ENCODE measurements at places on chromosomes 16 and 17.

DNA sequence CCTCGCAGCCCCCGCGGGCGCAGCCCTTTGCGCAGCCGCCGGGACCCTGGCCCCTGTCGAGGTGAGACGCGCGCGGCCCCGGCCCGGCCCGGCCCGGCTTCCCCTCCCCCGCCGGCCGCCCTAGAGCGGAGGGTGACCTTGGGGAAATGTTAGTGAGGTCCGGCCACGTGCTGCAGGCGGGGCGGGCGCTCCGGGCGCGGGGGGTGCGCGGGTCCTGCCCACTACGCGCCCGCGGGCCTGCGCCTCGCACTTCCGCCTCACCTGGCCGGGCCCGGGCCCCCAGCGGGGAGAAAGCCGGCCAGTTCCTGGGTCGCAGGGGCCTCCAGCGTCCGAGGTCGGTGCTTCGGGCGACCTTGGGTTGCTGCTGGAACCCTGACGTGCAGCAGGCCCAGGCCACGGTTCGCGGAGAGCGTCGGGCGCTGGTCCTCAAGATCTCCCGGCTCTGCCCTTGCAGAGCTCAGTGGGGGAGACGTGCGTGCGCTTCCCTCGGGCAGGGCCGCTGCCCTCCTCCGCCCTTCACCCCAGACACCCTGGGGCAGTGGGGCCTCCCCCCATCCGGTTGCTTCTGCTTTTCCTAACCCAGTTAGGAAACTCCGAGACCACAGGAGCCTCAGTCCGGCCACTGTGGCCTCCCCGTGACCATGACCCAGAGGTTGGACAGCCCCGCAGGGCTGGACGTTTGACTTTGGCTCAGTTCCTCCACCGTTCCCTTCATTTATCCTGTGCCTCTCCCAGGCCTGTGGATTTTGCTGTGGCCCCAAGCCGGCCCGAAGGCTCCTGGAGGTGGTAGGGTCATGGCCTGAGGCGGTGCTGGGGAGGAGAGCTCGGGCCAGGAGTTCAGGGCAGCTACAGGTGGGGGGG is 791 bp downstream of the MCRIP2 start:
- no peak for DNase-seq

DNA sequence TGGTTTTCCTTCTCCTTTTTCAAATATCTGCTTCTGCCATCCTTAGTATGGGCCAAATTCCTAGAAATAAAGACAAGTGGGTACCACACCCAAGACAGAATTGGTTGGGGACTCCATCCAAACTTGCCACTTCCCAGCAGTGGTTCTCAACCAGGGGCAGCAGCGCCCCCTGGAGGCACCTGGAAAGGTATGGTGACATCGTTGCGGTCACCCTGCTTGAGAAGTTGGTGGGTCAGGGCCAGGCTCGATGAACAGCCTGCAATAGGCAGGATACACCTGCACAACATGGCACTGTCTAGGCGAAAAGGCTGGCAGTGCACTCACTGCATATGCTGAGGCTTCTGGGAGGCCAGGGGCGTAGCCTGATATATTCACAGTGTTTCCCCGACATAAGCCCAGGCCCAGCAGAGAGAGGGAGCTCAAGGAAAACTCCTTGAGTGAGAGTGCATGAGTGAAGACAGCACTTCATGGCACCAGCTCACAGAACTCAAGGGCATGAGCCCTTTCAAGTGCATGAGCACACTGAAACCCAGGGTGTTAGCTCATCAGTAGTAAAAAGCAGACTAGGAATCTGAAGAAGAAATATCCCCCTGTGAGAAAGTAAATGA is 57.7 kb downstream of the CMC2 start:
- no peak for DNase-seq

DNA sequence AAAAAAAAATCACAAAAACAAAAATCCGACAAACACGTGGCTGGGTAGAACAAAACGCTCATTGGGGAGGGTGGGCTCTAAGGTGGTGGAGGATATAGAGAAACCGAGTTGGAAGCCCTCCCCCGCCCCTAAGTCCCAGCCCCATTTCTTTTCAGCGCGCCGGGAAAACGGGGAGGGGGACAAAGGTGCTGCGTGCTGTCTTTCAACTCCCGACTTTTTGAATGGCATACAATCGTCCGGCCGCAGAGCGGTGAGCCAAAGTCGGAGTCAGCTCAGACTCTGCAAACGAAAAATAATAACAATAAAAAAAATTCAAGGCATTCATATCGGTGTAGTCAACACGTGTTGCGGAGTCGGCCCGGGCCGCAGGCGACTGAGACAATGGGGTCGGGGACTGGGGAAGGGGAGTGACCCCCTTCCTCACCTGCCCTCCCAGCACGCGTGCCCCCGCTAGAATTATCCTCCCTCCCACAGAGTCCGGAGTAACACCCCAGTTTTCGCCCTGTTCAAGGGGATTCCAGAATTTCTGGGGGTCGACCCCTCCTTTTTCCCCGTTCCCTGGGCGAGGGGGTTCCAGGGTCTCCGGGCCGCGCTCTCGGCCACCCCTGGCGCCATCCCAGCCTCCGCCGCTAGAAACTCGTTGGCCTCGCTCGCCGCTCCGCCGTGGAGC is 1.7 kb upstream of the IGF2BP1 start:
- no peak for DNase-seq

- DNase-seq = peak; percentile 22
These were observed 534.1 kb downstream of the GRIN2A start for GRCh38 chr16:9647981-9648701.

- DNase-seq = no peak
These were observed 79.3 kb upstream of the HSBP1 start for GRCh38 chr16:83728492-83728891.

DNA sequence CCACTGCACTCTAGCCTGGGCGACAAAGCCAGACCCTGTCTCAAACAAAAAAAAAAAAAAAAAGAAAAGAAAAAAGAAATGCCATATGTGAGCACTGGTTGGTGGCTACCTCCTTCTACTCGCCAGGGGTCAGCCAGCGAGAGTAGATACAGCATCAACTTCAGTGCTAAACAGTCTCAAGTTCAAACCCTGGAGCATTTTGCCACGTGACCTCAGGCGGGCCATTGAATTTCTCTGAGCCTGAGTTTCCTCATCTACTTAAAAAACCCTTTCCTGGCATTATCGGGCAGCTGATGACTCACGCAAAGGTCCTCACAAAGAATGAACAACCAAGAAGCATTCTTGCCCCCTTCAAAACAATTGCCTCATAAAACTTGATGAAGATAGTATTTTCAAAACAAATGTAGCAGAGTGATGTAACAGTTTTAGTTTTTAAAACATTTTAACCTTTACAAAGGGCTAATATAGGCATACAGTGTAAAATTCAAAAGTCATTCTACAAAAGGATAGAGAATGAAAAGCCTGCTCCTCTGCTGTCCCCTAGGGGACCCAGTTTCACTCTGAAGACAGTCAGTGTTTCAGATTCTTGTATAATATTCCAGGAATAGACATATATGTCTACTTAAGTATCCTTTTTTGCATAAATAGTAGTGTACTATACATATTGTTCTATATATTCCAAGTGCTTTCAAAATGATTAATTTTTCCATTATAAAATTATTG is 28.4 kb downstream of the DNAH2 start:
- DNase-seq = peak; percentile 89

- no peak for DNase-seq
These were observed 48.9 kb downstream of the SLFN5 start for GRCh38 chr17:35291802-35292201.

GRCh38 chr17:1931844-1932579 is 93.1 kb downstream of the RTN4RL1 start:
- DNase-seq = no peak

GRCh38 chr16:48503336-48503735 is 106.6 kb downstream of the N4BP1 start:
- no peak for DNase-seq

- no peak for DNase-seq
These were observed 23.7 kb downstream of the ZNF423 start for GRCh38 chr16:49832177-49832576.

- DNase-seq = no peak
These were observed 17.8 kb upstream of the KIF19 start for GRCh38 chr17:74307984-74308773.

GRCh38 chr17:73841431-73842060 is 197.3 kb upstream of the SDK2 start:
- DNase-seq = no peak

- no peak for DNase-seq
These were observed 36.5 kb downstream of the CYTH1 start for GRCh38 chr17:78745407-78746088.

DNA sequence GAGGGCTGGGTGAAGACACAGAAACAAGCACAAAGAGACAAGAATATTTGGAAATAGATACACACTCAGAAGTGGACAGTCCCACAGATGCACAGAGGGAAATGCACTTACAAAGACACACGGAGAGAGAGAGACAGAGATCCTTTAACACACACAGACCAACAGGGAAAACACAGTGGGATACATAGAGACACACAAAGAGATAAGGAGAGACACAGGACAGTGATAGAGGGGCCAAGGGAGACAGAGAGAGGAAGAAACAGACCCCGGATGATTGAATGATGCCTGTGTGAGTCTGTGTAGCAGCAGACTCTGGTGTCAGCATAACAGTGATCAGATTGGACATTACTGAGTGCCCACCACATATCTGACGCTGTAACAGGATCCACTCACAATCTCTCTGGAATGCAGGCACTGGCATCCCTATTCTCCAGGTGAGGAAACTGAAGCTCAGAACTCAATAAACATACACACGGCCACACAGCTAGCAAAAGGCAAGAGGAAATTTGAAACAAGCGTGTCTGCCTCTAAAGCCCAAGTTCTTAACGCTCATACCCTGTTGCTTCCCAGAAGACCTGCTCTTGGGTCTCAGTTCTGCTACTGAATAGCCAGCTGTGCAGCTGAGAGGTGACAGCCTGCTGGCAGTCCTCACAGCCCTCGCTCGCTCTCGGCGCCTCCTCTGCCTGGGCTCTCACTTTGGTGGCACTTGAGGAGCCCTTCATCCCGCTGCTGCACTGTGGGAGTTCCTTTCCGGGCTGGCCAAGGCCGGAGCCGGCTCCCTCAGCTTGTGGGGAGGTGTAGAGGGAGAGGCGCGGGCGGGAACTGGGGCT is 186.3 kb upstream of the NLRP1 start:
- DNase-seq = no peak

- DNase-seq = no peak
These were observed 28.8 kb downstream of the RNF43 start for GRCh38 chr17:58388302-58389190.

- no peak for DNase-seq
These were observed 44.8 kb upstream of the FBXO47 start for GRCh38 chr17:39011907-39012468.

GRCh38 chr17:27591986-27592385 is 39.0 kb upstream of the LGALS9 start:
- no peak for DNase-seq

DNA sequence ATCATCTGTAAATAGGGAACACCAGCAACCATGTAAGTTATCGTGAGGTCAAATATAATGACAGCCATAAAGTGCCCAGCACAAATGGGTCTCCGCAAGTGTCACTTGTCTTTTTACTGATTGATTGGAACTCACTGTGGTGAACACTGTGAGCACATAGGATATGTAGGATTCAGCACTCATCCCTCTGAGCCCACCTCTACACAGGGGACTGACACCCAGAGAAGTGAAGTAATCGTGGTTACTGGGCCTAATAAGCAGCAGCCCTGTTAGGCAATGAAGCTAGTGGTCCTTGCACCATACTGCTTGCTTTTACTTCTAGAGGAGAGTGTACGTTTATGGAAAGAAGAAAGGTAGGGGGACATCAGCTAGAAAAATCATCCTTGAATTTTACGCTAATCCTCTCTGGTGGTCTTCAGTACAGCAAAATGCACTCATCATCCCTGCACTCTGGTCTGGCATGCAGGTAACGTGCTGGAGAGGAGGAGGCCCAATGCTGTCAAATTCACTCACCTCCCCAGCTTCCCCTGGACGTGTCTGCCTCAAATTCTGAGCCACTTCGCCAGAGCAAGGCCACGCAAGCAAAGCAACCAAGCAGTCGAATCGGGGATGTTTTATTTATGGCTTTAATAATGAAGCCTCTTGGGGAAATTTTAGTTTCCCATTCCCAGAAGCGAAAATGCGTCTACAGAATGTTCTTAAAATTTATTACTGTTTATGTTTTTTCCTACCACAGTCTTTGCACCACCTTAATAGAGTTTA is 74.7 kb downstream of the YPEL2 start:
- no peak for DNase-seq

- DNase-seq = no peak
These were observed 3.8 kb upstream of the PRSS33 start for GRCh38 chr16:2791174-2791573.

DNA sequence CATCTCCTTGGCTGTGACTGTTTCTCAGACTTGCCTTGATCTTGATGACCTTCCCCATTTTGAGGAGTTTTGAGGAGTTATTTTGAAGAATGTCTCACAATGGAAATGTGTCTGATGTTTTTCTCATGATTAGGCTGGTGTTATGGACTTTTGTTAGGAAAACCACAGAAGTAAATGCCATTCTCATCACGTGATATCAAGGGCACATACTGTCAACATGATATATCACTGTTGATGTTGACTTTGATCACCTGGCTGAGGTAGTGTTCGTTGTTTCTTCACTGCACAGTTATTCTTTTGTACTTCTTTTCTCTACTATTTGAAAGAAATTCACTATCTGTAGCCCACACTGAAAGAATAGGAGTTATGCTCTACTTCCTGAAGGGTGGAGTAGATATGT is 194.7 kb upstream of the MPHOSPH6 start:
- no peak for DNase-seq

DNA sequence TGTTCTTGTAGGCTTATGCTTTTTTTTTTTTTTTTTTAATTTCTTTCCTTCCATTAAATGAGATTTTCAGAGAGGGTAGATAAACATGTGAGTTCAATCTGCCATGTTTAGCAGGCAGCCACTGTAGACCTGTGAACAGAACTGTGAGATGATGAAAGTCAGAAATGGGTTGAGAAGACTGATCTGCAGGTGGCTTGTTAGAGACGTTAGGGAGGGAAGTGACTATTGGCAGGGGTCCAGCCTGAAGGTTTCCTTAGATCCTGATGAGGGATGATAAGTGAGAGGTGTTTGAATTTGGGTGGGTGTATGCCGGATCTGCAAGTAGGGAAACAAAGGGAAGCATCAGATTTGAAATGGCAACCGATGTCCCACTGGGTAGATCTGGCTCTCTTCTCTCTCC is 157.8 kb downstream of the HS3ST3B1 start:
- no peak for DNase-seq

- no peak for DNase-seq
These were observed 18.9 kb upstream of the SLC25A19 start for GRCh38 chr17:75307957-75308731.

DNA sequence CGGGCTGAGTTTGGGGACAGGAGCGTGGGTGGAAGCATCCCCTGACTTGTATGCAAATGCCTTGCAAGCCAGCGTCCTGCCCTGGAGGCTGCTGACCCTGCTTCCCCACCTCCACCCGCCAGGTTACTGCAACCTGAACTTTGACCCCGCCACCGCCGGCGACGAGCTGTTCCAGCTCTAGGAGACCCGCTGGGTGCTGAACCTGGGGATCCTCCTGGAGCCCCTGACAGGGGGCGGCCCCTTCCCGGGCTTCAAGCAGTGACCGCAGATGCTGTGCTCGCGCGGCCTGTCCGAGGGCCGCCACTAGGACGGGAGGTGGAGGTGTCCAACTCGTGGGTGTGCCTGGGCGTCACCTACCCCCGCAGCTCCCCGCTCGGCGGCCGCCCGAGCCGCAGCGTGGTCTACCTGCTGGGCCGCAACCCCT is 10.7 kb upstream of the SLC16A5 start:
- no peak for DNase-seq

Measured in HS-5 (cell line).